Lower lobe of right lung (tissue), 2 donors: ENCODE measurements at places on chromosomes 5 and 9. TPM values are rescaled to one million over a fixed set of nuclear protein-coding genes. Genes with fewer than 3 reads are reported as not detected.

- DNase-seq, result no peak
Measured at GRCh38 chr5:98110791-98111190, 662.7 kb upstream of the RGMB start.

GRCh38 chr9:133735931-133736330 lies 2.2 kb downstream of the SARDH start:
- DNase-seq, result no peak

GRCh38 chr9:6781476-6781875 lies 23.7 kb downstream of the KDM4C start:
- DNase-seq, result no peak

The ARSI gene
- 3.5 TPM for total RNA-seq

The FUBP3 gene
- 46.8 TPM for total RNA-seq
